GM04504 (cell line): ENCODE measurements at places on chromosomes 12 and 14.
A peak's percentile ranks its signal among the peaks of the same experiment; 100 is the strongest.

DNA sequence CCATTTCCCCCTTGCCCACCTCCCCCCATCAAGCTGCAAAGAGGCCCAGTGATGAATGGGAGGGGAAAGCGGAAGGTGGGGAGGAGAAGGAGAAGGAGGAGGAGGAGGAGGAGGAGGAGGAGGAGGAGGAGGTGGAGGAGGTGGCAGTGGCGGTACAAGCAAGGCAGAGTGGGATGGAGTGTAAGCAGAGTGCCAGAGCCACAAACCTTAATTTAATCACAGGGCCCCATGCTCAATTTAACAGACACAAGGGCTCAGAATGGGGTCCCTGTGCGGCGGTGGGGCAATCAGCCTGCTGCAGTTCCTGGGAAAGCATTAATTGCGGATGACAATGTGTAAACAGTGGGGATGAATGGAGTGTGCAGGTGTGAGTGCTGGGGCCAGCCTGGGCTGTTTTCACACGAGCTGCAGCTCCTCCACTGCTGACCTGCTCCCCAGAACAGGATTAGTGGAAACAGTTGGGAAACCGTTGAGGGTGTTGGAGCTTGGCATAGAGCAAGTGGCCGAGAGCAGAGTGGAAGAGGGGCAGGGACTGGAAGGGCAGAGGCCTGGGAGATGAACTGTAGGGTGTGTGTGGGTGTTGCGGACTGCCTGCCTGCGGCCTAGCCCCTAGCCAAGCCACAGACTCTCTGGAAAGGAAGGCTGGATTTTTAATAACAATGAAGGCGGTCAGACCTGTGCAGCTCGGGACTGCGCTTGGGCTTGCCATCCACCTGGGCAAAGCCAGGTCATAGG, 36.4 kb upstream of the SMOC1 start:
- DNase-seq = no peak

GRCh38 chr14:92927349-92928257, 4.7 kb downstream of the CHGA start:
- DNase-seq = no peak

GRCh38 chr12:70920251-70920851, at the start of gene PTPRR:
PTPRR (minus strand) TSS chr12:70920738; CDS start chr12:70920390, 348 bp downstream.
- no peak for DNase-seq

DNA sequence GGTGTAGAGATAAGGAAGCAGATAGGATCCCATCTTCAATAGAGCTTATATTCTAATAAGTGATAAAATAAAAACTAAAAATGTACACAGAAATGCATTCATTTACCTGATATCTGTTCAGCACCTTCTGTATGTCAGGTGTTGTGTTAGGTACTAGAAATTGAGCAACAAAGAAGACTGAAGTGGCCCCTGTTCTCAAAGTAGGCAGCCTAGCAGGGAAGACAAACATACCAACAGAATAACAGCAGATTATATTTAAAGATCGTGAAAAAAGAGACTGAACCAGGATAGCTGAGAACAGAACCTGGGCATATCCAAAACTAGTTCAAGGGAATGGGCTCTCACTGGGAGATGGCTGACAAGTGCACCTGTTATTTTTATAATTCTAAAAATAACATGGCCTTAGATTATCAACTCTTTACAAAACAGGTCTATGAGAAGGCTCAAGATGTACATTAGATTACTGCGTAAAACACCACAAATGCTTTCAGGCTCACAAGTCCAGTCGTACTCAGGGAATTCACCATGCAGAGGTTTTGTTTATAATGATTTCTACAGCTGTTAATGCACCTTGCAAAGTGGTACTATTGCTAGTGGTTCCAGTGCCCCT, 16.4 kb downstream of the ANO6 start:
- DNase-seq = no peak

DNA sequence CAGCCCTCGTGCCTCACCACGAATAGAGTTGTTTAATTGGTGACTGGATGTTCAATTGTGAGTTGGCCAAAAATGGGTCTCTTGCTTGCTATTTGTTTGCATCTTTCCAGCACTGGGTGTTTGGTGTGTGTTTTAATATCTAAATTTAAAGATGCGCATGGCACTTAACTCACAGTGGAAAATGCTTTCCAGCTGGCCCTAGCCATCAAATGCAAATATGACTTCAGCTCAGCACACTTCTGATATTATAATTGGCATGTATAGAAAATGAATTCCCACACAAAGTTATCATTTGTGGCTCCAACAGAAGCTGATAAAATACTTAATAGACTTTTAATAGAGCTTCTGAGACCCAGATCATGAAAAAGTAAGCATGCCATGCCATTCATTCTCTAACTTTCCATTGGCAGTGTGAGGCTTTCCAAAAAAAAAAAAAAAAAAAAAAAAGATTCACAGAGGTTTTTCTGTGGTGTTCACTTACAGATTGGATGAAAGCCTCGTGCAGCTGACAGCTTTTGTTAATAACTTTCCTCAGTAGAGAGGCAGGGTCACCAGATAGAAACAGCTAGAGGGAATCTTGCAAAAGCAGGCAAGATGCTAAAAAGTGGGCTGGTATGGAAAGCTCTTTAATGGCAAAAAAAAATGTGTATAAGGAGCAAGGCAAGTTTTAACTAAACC, 425.2 kb downstream of the GALC start:
- DNase-seq = no peak

- no peak for DNase-seq
Observed at GRCh38 chr12:131900397-131900796, 6.0 kb downstream of the ULK1 start.

- DNase-seq = no peak
Observed at GRCh38 chr14:96637521-96637920, 135.3 kb downstream of the PAPOLA start.

- no peak for DNase-seq
Observed at GRCh38 chr12:11497995-11498394, 102.6 kb upstream of the PRB2 start.

DNA sequence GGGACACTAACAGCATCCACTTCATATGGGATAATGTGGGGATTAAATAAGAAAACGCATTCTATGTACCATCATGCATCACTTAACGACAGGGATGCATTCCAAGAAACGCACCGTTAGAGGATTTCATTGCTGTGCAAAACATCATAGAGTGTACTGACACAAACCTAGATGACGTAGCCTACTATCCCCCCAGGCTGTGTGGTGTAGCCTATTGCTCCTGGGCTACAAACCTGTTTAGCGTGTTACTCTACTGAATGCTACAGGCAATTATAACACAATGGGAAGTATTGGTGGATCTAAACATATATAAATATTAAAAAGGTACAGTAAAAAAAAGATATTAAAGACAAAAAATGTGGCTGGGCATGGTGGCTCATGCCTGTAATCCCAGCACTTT, 230.6 kb downstream of the KSR2 start:
- no peak for DNase-seq

- peak; percentile 88 for DNase-seq
Observed at GRCh38 chr12:50222275-50222783, 55.2 kb upstream of the CERS5 start.
